Stimulated activated CD4-positive, alpha-beta T cell treated with anti-CD3 and anti-CD28 coated beads, TNF-alpha, amount 100 ng/mL, for 24 hours (primary cell): ENCODE measurements at places on chromosomes 7 and 10.

DNA sequence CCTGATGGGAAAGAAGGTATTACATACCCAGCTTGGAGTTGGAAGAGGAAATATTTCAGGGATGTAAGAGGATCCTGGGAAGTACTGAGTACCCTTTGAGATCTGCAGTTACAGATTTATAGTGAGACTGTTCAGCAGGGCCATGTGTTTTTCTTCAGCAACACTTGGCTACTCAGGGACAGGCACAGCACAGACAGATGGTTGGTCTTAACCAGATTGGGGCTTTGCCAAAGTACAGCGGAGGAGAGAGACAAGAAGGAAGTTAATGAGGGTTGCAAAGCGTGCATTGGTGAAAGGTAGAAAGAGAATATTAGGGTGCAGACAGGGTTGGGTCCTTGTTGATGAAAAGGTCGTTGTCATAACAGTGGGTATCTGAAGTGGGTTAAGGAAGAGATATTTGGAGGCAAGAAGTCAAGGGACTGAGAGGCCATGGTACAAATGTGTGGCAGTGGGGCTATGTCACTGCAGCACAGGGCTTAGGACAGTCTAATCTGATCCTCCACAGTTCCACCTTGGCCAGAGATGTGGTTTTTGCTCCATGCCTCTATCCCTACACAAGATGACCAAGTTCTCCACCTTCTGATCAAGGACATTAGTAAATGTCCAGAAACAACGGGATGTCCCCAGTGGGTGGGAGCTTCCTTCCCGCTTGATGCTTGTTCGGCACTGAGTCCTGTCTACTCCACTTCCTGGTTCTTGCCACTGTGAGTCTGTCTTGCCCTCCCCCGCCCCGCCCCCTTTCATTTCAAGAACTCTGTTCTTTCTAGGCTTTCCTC is 18.9 kb upstream of the DNAJC1 start:
- DNase-seq, result peak; percentile 25

DNA sequence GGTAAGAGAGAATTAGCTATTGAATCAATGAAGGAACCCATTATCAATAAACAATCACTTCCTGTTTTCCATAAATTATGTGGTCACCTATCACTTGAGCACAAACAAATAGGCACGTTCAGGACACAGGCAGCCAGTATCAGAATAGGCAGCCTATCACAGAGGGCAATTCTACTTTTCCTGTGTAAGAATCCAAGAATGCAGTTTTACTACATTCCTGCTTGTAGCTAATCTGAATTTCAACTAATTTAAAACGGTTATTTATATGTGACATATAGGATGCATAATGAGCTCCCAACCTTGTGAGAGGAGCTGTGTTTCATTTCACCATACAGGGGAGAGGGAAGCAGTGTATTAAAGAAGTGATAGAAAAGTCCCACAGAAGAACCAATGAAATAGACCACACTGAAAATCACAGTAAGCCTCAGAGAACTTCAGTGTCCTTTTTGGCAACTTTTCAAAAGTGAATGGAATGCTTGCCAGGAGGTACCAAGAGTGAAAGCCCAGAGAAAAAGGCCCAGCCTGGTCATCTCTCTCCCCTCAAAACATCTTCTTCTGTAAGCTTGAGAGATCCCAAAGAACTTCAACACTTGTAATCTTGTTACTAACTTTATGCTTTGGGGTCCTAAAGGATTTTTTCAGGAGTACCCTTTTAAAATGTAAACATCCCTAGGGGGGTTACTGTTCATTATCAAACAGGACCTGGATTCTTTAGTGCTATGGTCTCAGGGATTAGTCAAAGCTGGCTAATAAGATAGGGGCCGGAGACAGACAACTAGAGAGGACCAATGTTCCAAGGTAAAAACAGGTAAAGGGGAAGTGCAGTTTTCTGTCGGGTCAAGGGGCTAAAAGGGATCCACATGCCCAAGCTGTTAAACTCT is 1.3 kb downstream of the IMMP2L start:
- no peak for DNase-seq

DNA sequence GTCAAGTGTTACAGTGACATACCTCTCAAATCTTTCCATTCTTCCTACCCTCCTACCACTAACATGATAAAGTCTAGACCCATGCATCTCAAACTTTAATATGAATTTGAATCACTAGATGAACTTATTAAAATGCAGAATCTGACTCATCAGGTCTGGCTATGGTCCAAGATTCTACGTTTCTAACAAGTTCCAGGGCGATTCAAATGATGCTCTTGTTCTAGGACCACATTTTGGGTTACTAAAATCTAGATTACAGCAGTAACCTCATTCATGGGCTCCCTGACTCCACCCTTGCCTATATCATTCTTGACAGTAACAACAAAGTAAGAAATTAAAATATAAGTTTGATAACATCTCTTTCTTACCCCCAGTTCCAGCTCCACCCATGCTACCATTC is 124.8 kb upstream of the LSM8 start:
- no peak for DNase-seq

GRCh38 chr7:91995391-91996105 is 54.9 kb downstream of the AKAP9 start:
- DNase-seq, result no peak

- no peak for DNase-seq
These were observed 149.6 kb downstream of the TCF7L2 start for GRCh38 chr10:113099431-113100183.

- no peak for DNase-seq
These were observed 116.7 kb downstream of the VIPR2 start for GRCh38 chr7:159027789-159028507.

DNA sequence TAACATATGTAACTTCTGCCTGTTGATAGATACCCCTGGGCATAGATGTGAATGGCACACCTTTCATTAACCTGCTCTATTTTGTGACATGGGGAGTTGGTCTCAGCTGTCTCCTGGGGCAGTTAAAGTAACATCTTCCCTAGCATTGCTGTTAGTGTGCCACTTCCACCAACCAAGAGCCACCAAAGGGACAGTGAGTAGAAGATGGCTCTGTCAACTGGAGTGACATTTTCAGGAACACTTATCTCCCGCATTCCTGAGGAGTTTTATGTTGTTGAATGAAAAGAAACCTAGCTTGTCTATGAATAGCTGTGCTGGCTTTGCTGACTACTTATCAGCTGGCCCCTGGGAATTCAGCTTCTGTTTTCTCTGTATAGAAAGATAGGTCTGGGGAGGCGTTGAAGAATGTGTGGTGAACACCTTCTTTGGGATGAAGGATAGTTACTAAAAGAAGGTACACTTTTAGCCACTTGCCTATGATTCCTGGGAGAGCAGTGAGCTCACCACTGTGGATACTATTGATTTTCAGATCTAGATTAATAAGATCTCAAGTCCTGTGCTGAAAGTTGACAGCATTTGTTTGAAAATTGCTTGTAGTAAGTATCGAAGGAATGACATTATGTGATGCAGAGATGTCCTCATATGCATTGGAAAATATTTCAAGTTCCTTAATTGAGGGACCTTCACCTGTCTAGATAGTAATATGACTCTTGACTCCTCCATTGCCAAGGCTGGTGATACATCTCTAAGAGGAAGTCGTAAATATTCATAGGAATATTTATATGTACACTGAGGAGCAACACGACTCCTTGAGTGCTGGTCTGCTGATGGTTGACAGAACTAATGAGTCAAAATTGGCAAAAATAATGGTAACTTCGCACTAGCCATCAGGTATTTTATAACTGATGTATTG is 7.6 kb downstream of the STARD3NL start:
- DNase-seq, result no peak

GRCh38 chr7:85821926-85822325 is 635.1 kb upstream of the SEMA3D start:
- no peak for DNase-seq

DNA sequence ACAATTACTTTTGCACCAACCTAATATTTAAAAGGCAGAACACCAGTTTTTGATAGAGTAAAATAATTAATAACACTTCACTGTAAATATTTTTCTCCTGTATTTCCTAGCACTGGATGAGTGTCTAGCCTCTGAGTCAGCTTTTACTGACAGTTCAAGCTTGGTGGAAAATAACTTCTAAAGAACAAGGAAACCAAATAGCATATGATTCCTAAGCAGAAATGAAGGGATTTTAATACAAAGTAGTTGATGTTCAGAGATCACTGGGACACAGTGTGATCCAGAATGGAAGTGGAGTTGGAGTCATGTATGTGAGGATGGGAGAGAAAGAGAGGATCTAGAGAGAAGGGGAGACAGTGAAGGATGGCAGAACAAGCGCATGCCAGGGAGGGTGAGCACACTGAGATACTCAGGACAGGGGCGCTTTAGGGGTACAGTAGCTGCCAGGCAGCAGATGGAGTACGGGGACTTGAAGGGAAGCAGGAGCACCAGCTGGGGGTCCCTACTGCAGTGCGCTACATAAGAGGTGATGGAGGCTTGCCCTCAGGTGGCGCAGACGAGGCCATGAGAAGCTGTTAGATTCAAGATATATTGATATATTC is 117.9 kb upstream of the KLF6 start:
- DNase-seq, result no peak

GRCh38 chr10:34768972-34769330 is 46.1 kb downstream of the PARD3 start:
- DNase-seq, result no peak

- DNase-seq, result no peak
These were observed 11.5 kb downstream of the HNRNPA2B1 start for GRCh38 chr7:26188957-26189541.

GRCh38 chr10:22780474-22780885 is 66.1 kb upstream of the PIP4K2A start:
- no peak for DNase-seq

DNA sequence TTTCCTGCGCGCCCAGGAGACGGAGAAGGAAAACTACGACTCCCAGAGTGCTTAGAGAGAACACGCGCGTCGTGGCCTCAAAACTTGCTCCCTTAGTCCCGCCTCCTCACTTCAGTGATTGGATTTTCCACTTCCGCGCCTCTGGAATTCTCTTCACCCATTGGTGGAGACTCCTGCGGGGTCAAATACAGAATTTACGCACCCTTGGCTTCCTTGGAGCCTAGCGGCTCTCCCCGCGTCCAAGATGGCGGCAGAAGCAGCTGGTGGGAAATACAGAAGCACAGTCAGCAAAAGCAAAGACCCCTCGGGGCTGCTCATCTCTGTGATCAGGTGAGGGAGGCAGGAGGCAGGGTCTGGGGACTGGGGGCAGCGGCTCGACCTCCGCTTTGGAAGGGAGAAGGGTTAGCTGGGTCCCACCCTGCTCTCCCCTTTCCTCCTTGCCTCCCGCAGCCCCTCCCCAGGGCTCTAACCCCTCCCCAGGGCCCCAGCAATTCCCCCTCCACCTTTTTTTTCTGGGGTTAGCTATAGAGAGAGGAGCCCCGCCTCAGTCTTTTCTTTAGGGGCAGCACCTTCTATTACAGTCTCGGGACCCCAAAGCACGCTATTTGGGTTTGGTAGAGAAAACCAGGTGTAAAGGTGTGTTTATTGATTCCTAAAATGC is at the start of gene EXOC4:
Gene EXOC4 (plus strand): TSS at position 221 of the 661 bp plus-strand sequence.
- peak; percentile 79 for DNase-seq

GRCh38 chr7:44182827-44183226 is 6.4 kb downstream of the GCK start:
- no peak for DNase-seq

DNA sequence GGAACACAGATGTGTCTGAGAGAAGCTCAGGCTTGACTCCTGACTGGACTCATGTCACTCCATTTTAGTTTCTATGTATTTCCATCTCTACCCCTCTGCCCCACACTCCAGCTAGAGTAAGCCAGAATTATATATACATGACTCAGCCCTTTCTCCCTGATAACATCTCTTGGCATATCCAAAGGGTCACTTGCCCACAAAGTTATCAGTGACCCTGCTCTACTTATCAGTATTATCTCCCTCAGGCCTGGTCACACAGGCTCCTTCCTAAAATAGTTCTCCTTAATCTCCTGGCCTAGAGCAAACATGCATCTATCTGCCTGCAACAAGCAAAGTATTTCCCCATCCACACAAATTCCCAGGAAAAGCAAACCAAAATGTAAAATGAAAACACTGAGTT is 598.3 kb downstream of the SUGCT start:
- no peak for DNase-seq

DNA sequence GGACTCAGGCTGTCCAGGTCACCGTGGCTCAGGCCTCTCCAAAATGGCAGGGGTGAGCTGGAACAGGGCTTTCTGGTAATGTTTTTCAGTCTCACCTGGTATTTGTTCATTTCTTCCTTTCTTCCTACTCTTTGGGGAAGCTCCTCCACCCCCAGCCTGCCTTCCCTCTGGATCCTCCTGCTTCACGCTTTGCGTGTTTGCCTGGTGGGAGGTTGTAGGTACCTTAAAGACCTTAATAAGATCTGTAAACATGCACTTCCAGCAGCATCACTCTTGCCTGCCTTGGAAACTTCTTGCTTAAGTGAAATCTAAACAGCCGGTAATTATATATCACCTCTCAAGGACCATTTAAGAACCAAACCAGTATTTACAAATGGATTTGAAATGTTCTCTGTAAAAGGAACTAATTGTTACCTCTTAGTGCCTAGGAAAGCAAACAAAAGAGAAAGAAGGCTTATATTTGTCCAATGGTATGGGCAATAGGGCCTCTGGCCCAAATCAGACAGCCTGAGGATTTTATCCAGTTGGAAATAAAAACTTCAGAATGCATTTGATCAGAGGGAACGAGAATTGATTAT is 339.9 kb downstream of the CCSER2 start:
- no peak for DNase-seq

DNA sequence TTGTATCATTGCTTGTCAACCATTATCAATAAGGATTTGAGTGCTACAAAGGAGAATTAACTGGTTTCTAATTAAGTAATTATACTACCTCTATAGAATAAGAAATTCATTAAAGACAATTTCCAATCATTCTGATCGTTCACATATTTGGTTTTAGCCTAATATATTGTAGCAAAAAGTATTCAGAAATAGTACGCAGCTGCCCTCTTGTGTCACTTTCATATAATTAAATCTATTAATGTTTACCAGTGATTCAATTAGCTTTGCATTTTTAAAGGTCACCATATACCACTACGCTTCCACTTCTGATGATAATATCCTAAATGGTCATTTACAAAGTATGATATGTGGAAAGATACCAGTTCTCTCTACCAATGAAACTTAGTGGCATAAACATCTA is 128.3 kb downstream of the NEBL start:
- no peak for DNase-seq

- no peak for DNase-seq
These were observed 237.3 kb upstream of the KLF14 start for GRCh38 chr7:130971297-130971696.

DNA sequence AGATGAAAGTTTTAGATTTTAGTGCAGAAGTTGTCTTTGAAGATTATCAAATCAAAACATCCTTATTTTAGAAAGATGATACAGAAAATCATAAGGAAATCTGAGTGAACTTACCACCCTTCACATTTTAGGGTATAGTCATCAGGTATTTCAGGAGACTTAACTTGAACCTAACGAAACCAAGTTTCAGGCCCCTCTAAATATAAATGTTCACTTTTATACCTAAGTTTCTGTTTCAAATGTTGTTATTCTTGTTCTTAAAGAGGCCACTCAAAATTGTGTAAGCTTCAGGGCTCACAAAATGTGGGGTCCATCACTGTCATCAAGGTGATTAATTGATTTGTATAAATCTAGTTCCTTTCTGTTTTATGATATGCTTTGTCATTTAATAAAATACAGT is 216.2 kb downstream of the KIAA1217 start:
- DNase-seq, result no peak

DNA sequence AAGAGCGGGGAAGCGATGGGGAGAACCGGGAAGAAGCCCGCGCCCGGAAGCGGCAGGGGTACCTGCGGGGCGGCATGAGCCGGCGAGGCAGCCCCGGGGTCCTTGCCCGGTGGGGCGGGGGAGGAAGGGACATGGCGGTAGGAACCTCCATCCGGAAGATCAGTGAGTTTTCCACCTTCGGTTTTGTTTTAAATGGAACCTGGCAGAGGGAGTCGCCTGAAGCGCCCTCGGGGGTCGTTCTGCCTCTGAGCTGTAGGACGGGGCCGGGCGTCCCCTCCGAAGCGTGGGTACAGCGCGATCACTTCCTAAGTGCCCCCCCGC is 471 bp downstream of the PFKP start:
- no peak for DNase-seq
